ENCODE measurements at places on chromosomes 5 and 9.
A peak's percentile ranks its signal among the peaks of the same experiment; 100 is the strongest.

DNA sequence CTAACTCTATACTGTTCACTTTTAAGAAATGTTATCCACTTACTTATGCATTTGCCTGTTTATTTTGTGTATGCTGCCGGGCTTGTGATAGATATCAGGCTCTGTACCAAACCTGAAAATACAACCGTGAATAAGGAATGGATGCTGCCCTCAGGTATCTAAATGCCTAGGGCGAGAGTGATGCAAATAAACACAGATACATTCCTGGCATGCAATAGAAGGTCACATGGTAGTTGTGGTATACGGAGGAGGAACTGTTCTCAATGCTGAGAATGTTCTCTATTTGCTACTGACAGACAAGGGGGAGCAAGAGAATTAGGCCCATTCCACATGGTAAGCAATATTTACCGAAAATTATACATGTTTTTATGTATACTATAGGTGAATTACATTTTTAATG lies 227.8 kb downstream of the ICE1 start:
- no peak for DNase-seq

GRCh38 chr9:129509533-129509928 lies 111.4 kb downstream of the C9orf50 start:
- no peak for DNase-seq

GRCh38 chr5:109410389-109411148 lies 795 bp upstream of the PJA2 start:
- peak; percentile 44 for DNase-seq

DNA sequence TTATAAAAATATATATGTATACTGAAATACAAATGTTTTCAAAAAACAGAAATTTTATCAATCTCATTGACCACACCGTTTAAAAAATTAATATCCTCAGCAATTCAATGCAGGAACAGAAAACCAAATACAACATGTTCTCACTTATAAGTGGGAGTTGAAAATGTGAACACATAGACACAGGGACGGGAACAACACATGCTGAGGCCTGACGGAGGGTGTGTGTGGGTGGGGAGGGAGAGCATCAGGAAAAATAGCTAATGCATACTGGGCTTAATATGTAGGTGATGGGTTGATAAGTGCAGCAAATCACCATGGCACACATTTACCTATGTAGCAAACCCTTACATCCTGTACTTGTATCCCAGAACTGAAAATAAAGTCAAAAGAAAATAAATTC lies 409.5 kb downstream of the MLLT3 start:
- no peak for DNase-seq

GRCh38 chr5:65255294-65255693 lies 226.4 kb downstream of the ADAMTS6 start:
- DNase-seq = no peak

- no peak for DNase-seq
Measured at GRCh38 chr5:43106290-43106638, 14.4 kb upstream of the ZNF131 start.

DNA sequence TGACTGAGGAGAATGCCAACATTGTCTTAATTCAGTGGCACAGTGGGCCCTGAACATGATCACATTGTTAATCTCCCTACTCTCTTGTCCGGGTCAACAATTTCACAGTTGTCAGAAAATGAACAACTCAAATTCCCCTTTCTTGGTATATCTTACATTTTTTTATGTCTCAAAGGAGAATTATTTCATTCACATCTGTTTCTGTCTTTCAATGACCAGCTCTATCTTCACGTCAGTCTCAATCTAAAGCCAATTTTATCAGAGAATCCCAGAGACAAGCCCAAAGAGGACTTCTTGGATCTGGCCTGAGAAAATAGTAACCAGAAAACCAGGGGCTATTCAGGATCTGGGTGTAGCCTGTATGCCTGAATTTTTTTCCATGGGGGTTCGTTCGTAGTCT lies 477.5 kb downstream of the PDE4D start:
- no peak for DNase-seq

- no peak for DNase-seq
Measured at GRCh38 chr5:148933903-148934432, 107.6 kb downstream of the ADRB2 start.

DNA sequence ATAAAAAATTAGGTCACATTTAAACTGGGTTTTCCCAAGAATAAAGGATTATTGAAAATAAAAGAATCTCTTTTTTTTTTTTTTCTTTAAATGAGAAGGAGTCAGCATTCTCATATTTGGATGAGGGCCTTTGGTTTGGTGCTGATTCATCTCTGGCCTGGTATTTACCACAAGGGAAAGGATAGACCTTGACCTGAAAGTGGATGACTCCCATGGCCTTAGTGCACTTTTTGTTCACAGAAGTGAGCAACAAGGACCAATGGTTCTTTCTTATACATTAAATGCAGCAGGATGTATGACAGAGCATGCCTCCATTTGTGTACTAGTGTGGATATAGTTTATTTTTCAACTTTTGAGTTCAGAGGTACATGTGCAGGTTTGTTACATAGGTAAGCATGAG lies 6.9 kb downstream of the YTHDC2 start:
- no peak for DNase-seq

DNA sequence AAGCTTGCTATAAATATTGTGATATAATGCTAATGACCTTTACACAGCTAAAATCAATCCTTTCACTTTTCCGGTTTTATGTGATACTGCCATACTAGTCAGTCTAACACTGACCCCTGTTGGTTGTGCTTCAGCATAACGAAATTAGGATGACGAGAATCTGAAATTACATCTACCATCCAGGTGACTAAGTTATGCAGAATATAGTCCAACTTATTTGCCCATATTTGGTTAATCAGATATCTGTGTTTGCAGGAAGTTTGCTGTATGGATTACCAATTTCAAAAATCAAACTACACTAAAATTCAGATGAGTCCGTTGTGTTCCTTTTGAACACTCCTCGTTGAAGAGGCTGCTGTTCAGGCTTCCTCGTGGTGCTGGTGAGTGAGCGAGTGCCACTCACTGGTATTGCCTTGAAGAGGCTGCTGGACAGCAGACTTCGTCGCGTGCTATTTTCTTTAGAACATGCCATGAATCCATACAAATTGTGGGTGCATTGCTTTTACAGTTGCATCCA lies 32.5 kb downstream of the TENT4A start:
- no peak for DNase-seq

- no peak for DNase-seq
Measured at GRCh38 chr5:169160405-169160901, 140.5 kb downstream of the SLIT3 start.

DNA sequence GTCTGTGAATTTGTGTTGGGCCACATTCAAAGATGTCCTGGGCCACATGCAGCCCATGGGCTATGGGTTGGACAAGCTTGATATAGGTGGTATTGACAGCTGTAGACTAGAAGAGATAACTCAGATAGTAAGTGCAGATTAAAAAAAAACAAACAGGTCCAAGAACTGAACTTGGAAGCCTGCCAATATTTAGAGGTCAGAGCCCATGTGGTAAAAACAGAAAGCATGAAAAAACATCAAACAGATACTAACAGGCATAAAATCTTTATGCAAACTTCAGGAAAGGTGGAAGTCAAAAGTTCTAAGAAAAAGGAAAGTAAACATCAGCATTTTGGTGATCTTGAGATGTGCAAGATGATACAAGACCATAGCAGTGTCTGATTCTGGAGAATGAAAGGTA lies 155.1 kb upstream of the NR4A3 start:
- DNase-seq = no peak

GRCh38 chr5:179753971-179754370 lies 21.3 kb downstream of the MAML1 start:
- DNase-seq = no peak

GRCh38 chr5:115806986-115807653 lies 9.3 kb downstream of the CDO1 start:
- no peak for DNase-seq

DNA sequence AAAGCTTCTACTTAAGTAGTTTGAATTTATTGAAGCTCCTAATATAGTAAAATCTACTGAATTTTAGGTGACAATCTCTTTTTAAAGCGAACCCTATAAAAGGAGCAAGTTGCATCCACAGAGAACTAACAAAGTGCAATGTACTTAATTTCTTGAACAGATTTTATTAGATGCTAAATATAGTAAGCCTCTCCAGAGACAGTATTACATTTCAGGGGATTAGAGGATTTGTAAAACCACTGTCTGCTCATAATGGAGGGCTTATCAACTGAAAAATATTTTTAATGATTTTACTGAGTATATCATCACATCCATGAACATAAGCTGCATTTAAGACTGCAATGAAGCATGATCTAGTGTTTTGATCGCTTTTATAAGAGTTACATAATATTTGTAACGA lies 230.0 kb upstream of the EFNA5 start:
- no peak for DNase-seq

DNA sequence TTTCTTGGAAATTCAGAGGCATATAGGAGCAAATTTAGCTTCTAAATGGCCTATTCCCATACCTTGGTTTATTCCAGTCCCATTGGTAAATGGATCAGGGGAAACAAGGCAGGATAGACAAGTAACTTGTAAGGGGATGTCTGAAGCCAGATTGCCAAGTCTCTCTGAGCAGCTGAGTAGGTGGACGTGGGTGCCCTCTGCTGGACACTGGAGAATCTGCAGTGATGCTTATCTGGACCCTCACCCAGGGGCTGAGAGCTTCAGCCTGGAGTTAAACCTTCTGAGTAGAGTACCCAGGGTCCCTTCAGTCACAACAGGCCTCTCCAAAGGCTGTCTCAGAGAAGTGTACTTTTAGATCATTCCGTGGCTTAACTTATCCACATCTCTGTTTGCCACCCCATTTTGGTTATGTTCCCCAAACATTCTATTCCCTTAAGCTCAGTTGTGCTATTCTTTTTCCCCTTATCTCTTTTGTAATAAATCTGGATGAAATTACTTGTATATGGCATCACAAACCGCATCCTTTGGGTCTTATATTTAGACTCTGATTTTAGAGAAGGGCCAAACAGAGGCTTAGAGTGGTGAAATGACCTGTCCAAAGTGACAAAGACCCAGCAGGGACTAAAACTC lies 218.3 kb upstream of the GLRA1 start:
- DNase-seq = no peak

DNA sequence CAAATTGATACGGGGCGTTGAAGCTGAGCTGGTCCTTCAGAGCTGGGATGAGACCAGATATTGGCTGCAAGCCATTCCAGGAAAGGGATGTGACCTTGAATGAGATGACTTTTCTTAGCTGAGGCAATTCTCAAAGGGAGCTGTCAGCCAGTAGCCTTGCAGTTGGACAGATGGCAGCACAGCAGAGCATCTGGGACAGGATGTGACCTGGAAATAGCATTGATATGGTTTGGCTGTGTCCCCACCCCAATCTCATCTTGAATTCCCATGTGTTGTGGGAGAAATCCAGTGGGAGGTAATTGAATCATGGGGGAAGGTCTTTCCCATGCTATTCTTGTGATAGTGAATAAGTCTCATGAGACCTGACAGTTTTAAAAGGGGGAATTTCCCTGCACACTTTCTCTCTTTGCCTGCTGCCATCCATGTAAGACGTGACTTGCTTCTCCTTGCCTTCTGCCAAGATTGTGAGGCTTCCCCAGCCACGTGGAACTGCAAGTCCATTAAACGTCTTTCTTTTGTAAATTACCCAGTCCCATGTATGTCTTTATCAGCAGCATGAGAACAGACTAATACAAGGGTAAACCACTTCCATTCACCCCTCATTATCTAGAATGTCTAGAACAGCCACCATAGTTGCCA lies 19.8 kb upstream of the MTX3 start:
- DNase-seq = no peak

GRCh38 chr9:1996156-1996555 lies 19.0 kb upstream of the SMARCA2 start:
- no peak for DNase-seq

GRCh38 chr5:8751971-8752370 lies 793.9 kb downstream of the SEMA5A start:
- no peak for DNase-seq

DNA sequence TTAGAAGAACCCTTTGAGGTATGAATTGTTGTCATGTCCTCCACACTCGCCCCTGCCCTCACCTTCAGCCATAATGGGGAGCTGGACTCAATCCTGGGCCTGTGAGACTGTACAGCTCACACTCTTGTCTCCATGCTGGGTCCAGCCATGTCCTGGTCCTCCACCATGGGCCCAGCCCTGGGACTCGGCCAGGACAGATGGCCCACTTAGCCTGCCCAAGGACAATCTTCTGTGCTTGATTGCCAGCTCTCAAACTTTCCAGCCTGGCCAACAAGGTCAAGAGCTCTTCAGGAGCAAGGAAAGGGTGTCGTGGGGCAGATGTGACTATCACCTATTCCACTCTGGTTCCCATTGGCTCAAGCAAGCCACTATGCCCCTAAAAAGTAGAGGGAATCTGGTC lies 90.8 kb downstream of the HRH2 start:
- no peak for DNase-seq

- DNase-seq = no peak
Measured at GRCh38 chr9:110835859-110836271, 167.3 kb downstream of the MUSK start.

DNA sequence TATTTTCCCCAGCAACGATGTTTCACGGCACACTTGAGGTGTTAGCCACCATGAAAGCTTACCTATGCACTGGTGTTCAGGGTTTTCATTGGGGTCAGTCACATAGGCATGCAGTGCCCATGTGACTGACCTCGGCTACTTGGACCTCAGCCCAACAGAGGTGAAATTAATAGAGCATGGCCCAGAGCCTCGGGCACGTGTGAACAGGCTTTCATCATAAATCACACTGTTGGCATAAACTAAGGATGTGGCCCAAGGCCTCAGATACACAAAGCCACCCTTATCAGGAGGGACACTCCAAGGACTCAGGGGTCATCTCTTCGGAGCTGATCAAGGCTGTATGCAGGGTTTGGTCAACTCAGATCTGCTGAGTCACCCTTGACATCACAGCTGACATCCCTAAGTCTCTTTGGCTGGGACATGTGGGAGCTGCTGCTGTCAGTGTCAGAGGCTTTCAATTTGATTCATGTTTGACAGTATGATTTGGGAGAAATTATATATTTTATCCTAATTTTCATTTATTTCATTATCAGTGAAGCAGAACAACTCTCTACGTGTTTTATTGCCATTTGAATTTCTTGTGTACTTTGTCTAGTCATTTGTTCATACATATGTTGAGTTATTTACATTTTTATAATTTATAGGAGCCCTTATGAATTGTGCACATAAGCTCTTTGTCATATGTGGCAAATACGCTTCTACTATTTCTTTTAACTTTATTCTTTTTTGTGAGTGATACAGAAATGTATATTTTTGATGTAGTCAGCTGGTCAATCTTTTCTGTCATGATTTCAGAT lies 59.7 kb upstream of the ANKRD33B start:
- DNase-seq = no peak

DNA sequence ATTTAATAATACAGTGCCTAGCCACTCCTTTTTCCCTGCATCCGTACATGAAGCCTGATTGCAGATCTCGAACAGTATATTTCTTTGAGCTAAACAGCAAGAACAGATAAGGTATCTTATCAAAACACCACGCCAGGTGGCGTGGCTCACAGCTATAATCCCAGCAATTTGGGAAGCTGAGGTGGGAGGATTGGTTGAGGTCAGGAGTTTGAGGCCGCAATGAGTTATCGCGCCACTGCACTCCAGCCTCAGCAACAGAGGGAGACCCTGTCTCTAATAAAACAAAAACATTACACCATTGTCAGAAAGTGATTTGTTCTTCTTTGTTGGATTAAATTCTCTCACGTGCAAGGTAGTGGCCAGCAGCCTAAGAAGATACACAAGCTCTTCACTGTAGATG lies 291.2 kb upstream of the DMRT1 start:
- no peak for DNase-seq
